GM23338 (cell line): ENCODE measurements at places on chromosomes 4 and X. TPM values are rescaled to one million over a fixed set of nuclear protein-coding genes. Genes with fewer than 3 reads are reported as not detected.

DNA sequence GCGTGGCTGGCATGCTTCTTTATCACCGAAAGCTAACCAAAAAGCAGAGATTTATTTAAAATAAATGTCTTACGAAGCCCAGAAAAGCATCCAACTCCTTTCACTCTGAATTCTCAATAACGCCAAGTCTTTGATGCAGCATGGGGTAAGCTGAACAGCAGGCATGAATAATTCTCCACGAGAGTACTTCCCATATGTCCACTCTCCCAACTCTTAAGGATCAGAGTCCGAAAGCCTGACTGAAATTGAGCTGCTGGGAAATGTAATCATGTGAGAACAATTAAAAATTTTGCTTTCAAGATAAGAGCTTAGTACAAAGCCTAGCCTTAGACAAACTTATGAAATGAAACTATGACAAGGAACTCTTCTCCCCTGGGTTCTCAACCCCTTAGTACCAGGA is 7.5 kb upstream of the SLC39A8 start:
- DNase-seq = no peak

DNA sequence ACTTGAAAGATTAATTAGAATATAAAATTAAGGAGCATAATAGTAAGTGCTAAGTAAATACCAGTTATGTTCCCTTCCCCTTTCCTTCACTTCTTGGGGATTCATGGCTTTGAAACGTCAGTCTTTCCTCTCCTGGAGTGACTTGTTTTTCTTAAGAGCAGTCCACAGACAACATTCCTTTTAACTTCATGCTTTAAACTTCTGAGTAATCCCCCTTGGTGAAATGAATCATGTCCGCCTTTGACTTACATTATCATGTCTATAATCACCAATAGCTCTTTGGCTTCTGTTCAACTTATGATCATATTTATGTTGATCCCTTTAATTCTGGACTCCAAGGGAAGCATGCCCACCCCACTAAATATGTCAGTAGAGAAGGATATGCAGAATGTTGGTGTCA is 1012.1 kb upstream of the SLIT2 start:
- DNase-seq = no peak

DNA sequence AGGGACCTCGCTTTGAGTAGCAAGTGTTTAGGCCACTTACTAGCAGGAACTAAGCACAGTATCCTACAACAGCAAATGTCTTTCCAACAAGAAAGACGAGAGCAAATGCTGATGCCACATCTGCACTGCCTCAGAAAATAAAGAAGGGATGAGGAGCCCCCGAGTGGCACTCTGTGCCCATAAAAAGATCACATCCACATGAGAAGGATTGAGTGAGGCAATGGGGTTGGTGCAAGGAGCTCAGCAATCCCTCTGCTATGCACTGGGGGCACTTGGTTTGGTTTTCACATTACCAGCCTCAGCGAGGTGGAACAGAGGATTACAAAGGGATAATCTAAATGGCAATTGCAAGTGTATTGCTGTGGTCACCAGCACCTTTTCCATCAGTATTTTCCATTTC is 252.8 kb upstream of the SLC7A11 start:
- peak; percentile 80 for DNase-seq

GRCh38 chr4:83197555-83198235 is 83.2 kb upstream of the PLAC8 start:
- DNase-seq = peak; percentile 16

GRCh38 chrX:13051529-13052172 is 7.2 kb upstream of the FAM9C start:
- no peak for DNase-seq

The SPANXN3 gene
- not detected in 2 replicates for total RNA-seq

The GUCY1B1 gene
- 4.3 TPM in 2 replicates for total RNA-seq

The ZMYM3 gene
- 67.6 and 71.1 TPM in 2 replicates for total RNA-seq

The ANKRD50 gene
- 25.8 and 27.6 TPM in 2 replicates for total RNA-seq

The UGT2B17 gene
- not detected in 2 replicates for total RNA-seq

The HMGN5 gene
- total RNA-seq = 1.6 and 5.2 TPM in 2 replicates
